ENCODE measurements at places on chromosomes 13 and 19.

- DNase-seq = no peak
Observed at GRCh38 chr13:69565334-69565733, 542.3 kb upstream of the ATXN8OS start.

DNA sequence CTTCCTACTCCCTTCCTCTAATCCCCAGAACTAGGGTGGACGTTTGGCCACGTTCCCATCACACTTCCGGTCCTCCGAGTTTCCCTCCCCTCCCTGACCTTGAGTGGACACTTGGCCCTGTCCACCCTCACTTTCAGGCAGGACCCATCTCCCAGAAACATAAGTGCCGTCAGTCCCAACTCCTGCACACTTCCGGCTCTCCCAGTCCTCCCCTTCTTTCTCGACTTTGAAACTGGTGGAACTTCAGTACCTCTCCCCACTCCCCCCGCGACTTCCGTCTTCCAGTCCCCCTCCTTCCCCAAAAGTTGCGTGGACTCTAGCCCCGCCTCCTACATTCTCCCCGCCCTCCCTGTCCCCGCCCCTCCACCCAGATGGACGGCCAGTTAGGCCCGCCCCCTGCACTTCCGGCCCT lies 278 bp upstream of the ZNF274 start:
- DNase-seq = no peak

GRCh38 chr19:16199275-16199932 lies 1.7 kb downstream of the AP1M1 start:
- DNase-seq = no peak

- no peak for DNase-seq
Observed at GRCh38 chr13:48853728-48854102, 122.0 kb upstream of the FNDC3A start.

- peak; percentile 27 for DNase-seq
Observed at GRCh38 chr13:50357586-50358118, 342.4 kb downstream of the KCNRG start.

DNA sequence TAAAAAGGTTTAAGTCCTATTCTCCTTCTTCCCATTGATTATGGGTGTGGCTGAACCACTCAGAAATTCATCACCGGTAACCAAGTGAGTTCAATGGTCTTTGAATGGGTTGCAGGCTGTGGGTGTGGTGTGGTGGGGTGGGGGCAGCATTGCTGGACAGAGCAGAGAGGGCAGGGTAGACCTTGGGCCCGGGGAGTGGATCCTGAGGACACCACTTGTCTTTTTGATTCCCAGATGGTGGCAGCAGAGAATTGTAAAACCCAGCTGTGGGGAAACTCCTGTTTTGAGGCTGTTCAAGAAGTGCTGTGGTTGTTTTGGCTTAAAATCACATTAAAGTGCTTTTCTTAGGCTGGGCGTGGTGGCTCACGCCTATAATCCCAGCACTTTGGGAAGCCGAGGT lies 45.8 kb upstream of the RGCC start:
- peak; percentile 38 for DNase-seq

DNA sequence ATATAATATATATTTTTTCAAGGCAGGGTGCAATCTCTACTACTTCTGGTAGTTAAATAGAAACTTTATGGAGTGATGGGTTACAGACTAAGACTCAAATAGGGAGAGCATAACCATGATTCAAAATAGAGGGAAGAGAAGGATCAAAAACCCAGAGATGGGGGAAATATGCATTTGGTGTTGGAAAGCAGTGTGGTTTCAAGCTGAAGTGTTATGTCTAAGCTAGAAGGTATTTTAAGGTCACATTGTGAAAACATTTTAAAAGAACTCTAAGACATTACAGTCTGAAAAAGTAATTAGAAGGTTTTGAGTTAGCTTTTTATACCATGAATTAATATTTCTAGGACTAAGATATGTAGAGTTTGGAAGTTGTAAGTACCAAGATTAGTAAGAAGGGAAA lies 2741.4 kb downstream of the PCDH9 start:
- no peak for DNase-seq

DNA sequence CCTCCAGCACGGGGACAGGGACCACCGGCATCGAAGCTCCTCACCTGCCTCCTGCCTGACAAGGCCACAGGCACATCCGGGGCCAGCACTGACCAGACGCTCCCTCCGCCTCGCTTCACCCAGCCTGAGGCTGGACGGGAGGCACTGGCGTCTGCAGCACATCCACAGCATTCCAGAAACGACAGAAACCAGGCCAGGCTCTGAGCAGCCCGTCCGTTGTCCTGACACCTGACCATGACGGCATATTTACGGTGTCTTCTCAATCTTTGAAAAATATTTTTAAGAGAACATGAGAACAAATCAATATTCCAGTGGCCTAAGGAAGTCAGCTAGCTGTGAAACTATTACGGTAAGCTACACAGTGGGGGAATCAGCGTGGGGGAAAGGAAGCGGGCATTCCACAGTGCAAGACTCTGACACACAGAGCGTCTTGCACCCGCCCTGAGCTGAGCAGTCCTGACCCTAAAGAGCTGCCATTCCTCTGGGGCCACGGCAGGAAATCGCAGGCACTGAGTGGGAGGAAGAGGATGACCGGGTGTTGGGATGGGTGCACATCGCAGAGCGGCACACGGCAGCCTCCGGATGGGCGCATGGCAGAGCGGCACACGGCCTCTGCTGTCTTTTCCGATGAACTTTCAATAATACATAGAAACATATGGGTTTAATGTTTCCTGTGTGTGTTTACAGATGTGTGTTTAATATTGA lies 26.8 kb downstream of the RASA3 start:
- no peak for DNase-seq

GRCh38 chr13:106942563-106942962 lies 374.6 kb upstream of the ARGLU1 start:
- no peak for DNase-seq

GRCh38 chr13:51396352-51396751 lies 56.5 kb downstream of the INTS6 start:
- peak; percentile 30 for DNase-seq

- DNase-seq = no peak
Observed at GRCh38 chr13:40492511-40492910, 173.9 kb downstream of the FOXO1 start.

- no peak for DNase-seq
Observed at GRCh38 chr19:32800754-32801153, 68.8 kb downstream of the SLC7A9 start.

DNA sequence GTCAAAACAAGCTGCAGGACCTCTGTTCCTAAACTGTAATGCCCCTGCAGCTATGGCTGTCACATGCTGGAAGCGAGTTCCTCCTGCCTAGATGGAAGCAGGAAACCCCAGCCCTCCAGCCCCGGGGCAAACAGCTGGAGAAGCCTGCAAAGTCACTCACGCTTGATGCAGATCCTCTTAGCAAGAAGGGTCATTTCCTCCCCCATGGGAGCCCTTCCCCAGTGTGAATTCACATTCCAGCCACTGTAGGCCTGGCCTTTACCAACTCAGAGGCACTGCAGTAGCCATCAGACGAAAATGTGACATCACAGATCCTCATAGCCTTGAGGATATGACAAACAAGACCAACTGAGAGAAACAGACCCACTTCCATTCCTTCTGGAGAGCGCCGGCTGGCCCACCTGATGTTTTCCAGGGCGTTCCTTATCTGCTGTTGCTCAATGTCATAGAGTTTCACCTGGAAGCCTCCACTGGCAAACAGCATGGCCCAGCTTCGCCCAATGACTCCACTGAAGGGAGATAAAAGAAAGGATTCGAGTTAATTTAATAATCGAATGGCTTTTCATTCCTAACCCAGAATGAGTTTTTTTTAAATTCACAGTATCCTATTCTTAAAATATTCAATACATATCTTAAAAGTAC lies 13.5 kb downstream of the CRYL1 start:
- DNase-seq = no peak

GRCh38 chr13:50401049-50401505 lies 385.8 kb downstream of the KCNRG start:
- peak; percentile 64 for DNase-seq

Measured in fibroblast of the conjunctiva (primary cell).